ENCODE measurements at places on chromosomes 6 and 20.
A peak's percentile ranks its signal among the peaks of the same experiment; 100 is the strongest.

DNA sequence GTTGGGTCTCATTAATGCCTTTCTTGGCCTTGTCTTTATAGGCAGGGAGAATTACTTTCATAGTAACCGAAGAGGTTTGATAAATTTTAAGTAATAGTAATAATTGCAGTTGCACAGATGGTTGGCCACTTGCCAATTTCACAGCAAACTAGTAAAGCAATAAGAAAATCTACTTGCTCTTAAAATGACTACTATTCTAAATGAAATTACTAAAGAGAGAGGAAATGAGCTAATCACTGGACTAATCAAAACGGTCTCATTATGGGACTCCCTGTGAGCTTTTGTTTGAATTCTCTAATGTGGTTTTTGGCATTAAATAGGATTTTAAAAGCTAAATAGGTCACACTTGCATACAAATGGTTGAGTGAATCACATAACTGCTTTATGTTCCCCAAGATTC is 227.4 kb upstream of the PLN start:
- no peak for DNase-seq

DNA sequence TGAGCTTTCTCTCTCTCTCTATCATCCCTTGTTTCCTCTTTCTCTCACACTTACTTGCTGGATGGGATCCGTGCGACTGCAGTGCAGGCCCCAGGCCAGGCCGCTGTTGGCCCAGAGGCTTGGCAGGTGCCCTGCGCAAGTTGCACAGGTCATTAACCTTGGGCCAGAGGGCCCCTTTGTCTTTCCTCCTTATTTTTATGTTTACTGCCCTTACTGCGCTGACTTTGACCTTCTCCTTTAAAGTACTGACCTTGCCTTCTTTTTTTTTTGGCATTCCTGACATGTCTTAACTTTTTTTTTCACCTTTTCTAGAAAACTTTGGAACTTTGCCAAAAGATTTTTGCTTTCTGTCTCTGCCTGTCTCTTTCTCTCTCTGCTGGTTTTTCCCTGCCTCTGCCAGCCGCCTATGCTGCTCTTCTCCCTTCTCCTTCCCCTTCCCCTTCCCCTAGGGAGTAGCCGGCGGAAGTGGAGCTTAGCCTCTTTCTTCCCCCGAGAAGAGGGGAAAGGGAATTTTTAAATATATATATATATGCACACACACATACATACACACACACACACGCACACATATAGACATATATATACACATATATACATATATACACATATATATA is 59.6 kb upstream of the CDH4 start:
- no peak for DNase-seq

- DNase-seq: no peak
Measured at GRCh38 chr20:8124639-8125038, 7.4 kb upstream of the PLCB1 start.

GRCh38 chr6:92124200-92124651 is 1295.1 kb downstream of the EPHA7 start:
- DNase-seq: peak; percentile 22

GRCh38 chr20:42492290-42492689 is 697.4 kb downstream of the PTPRT start:
- no peak for DNase-seq

DNA sequence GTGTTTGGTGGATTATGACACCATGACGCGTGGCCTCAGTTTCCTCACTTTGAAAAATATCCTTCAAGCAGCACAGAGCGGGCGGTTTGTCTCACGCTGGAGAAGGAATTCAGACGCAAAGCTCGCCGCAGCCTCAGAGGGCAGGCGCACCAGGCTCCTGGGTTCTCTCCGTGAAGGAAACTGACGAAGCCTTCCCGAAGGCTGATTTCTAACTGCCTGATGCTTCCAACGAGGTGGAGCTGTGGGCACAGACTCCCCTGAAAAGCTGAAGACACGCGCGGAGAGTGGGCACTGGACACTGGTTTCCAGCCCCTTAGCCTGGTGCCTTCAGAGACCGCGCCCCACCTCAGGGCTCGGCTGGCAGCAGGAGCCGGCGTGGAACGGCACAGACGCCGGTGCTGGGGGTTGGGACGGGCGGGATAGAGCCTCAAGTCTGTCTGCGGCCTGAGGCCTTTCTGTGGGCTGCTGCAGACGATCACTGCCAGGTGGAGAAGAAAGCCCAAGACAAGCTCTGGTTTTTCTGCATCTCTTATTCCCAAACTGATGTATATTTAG is 56.1 kb downstream of the DACT2 start:
- no peak for DNase-seq

- peak; percentile 92 for DNase-seq
Measured at GRCh38 chr20:8756410-8756809, 312.5 kb upstream of the PLCB4 start.

DNA sequence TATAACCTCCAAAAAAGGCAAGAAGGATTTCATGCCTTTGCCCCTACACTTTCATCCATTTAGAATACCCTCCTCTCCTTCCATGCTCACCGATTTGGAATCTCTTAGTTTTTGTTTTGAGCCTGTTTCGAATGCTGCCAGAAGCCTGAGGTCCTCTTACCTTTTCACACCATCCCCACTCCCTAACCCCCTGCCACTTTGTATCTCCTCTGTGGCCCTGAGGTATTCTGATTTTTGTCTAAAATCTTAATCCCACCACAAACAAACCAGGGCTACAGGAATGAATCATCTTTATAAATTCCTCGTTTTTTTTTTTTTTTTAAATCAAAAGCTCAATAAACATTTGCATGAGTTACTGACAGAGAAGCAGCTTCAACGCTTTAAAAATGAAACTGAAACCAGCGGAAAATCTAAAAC is 1.6 kb upstream of the RPS12 start:
- DNase-seq: no peak

GRCh38 chr6:89082486-89082891 is 1.9 kb downstream of the PNRC1 start:
- DNase-seq: peak; percentile 11

DNA sequence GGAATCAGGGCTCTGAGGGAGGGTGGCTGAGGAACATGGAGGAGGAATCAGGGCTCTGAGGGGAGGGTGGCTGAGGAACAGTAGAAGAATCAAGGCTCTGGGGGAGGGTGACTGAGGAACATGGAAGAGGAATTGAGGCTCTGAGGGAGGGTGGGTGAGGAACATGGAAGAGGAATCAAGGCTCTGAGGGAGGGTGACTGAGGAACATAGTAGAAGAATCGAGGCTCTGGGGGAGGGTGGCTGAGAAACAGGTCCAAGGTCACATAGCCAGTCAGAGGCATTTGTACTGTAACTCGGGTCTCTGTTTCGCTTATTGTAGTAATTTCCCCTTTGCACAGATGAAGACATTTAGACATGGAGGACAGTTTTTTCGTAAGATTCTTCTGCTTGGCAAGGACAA is 164.8 kb downstream of the SOBP start:
- DNase-seq: no peak

- no peak for DNase-seq
Measured at GRCh38 chr20:33202451-33202850, 14.7 kb upstream of the BPIFA3 start.

DNA sequence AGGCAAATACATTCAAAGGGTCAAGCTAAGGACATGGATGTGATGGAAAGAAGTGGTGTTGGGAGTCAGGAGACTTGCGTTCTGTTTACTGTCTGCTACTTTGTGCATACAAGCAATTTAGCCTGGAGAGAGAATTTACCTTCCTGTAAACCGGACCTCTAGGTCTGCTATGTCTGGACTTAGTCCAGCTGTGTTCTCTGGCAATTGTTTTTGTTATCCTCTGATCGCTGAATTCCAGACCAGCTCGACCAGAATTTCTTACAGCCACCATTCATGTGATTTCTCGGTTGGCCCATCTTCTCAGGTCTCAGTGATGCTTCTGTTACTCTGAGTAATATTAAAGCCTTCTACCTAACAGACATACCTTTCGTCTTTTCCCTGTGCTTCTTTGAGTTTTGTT is 75.2 kb downstream of the LRRC1 start:
- no peak for DNase-seq

- DNase-seq: no peak
Measured at GRCh38 chr6:108958900-108959770, 110.9 kb downstream of the ARMC2 start.

GRCh38 chr6:68958327-68958726 is 323.2 kb downstream of the ADGRB3 start:
- DNase-seq: no peak

GRCh38 chr6:170296746-170297575 is 6.1 kb upstream of the DLL1 start:
- DNase-seq: no peak

GRCh38 chr6:5478380-5478779 is 217.1 kb downstream of the FARS2 start:
- no peak for DNase-seq

DNA sequence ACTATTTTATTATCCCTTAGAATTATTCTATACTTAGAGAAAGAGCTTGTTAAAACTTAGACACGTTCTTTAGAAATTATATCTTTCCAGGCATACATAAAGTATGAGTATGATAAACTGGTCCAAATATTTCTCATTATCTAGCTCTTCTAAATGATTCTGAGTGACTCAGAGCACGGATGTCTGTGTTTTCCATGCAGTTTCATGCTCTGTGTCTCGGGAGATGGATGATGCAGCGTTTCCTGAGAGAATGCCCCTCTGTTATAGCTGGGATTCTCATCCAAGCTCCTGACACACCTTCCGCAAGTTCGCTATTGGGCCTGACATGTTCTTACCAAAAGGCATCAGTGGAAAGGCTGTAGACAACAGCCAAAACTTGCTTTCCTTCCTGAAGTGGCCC is 19.3 kb downstream of the SIRT5 start:
- no peak for DNase-seq

DNA sequence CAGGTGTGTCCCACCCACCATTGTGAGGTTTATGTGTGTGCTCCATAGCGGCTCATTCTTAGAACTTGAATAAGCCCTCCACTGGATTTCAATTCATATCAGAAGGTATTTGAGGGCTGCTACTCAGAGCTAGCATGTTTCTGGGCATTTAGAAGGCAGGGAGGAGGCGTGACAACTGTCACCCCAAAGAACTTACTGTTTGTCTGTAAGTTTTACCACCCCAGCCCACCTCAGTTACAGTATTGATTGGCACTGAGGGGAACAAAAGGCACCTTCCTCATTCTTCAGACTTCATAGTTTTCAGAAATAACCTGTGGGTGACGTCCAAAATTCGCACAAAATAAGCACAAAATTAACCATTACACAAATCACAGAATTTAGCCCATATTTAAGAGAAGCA is 81.7 kb downstream of the KHDC1L start:
- DNase-seq: no peak

DNA sequence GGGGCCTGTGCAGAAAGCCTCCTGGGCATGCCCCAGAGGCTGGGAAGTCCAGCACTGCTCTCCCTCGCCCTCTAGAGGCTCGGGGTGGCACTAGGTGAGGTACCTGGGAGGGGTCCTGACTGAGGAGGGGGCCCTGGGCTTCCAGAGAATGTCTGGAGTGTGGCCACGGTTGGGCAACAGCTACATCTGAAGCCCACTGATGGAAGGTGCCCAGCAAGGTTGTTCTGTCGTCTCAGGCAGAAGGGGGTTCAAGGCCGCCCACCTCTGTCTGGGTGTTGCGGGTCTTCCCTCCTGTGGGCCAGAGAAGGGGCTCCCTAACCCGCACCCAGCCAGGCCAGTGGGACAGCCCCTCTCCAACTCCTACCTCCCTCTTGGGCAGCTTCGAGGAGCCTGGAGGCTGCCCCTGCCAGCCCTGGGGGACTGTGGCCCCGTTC is 11.4 kb upstream of the VEGFA start:
- no peak for DNase-seq

GRCh38 chr20:53621482-53622246 is 28.0 kb upstream of the ZNF217 start:
- DNase-seq: peak; percentile 62

DNA sequence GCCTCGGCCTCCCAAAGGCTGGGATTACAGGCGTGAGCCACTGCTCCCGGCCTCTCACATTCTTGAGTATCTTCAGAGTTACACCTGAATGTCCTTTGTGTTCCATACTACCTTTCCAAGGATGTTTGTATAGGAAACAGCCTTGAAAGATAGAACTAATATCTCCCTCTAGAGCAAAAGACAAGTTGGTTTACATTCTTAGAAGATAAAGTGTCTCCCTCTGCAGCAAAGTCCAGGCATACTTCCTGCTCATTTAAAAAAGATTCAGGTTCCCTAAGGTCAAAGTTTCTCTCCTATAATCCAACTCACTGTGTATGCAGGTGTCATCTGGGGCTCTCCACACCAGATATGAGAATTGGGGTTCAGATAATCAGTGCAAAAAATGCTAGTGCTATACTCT is 224.4 kb downstream of the TPBG start:
- no peak for DNase-seq

- no peak for DNase-seq
Measured at GRCh38 chr6:69624944-69625343, 171.9 kb downstream of the LMBRD1 start.

GRCh38 chr20:23507346-23507745 is 16.4 kb downstream of the CST8 start:
- no peak for DNase-seq

GRCh38 chr6:25202504-25202903 is 76.7 kb upstream of the CARMIL1 start:
- peak; percentile 51 for DNase-seq

GRCh38 chr20:39745380-39745779 is 783.2 kb downstream of the DHX35 start:
- DNase-seq: no peak

DNA sequence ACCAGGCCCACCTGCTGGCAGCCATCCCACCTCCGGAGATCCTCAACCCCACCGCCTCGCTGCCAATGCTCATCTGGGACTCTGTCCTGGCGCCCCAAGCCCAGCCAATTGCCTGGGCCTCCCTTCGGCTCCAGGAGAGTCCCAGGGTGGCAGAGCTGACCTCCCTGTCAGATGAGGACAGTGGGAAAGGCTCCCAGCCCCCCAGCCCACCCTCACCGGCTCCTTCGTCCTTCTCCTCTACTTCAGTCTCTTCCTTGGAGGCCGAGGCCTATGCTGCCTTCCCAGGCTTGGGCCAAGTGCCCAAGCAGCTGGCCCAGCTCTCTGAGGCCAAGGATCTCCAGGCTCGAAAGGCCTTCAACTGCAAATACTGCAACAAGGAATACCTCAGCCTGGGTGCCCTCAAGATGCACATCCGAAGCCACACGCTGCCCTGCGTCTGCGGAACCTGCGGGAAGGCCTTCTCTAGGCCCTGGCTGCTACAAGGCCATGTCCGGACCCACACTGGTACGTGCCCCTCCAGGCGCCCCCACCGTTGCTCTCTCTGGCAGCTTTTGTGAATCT is 1.1 kb downstream of the SNAI1 start:
- DNase-seq: no peak

GRCh38 chr20:6053064-6053775 is 640 bp downstream of the LRRN4 start:
- DNase-seq: no peak

GRCh38 chr6:33616913-33617312 is 4.2 kb upstream of the ITPR3 start:
- DNase-seq: no peak

All from LHCN-M2 (cell line).